Stimulated activated CD4-positive, alpha-beta T cell treated with anti-CD3 and anti-CD28 coated beads, Interleukin-1b, Interleukin-23, amount 100 ng/mL, for 1 hour (primary cell): ENCODE measurements at places on chromosomes 12 and 14.

- no peak for DNase-seq
Measured at GRCh38 chr12:93061473-93062419, 132.7 kb upstream of the EEA1 start.

DNA sequence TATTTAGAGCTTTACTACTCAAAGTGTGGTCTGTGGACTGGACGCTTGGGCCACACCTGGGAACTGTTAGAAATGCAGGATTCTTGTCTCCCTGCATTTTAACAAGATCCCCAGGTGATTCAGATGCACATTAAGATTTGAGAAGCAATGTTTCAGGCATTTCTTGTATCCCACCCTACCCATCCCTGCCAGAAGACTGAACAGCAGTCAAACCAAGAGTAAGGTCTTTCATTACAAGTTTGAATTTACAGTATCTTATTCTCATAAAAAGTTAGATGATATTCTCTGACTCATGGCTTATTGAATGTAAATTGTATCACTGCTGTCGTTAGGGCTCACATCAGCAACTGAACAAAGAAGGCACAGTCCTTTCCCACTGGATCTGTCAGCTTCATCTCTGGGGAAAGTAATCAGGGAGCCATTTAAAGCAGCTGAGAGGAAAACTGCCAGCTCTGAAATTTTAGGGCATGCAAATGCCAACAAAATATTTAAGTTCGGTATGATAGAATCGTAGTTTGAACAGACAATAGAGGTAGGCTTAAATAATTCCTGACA is 141.1 kb downstream of the AKAP6 start:
- DNase-seq = no peak

DNA sequence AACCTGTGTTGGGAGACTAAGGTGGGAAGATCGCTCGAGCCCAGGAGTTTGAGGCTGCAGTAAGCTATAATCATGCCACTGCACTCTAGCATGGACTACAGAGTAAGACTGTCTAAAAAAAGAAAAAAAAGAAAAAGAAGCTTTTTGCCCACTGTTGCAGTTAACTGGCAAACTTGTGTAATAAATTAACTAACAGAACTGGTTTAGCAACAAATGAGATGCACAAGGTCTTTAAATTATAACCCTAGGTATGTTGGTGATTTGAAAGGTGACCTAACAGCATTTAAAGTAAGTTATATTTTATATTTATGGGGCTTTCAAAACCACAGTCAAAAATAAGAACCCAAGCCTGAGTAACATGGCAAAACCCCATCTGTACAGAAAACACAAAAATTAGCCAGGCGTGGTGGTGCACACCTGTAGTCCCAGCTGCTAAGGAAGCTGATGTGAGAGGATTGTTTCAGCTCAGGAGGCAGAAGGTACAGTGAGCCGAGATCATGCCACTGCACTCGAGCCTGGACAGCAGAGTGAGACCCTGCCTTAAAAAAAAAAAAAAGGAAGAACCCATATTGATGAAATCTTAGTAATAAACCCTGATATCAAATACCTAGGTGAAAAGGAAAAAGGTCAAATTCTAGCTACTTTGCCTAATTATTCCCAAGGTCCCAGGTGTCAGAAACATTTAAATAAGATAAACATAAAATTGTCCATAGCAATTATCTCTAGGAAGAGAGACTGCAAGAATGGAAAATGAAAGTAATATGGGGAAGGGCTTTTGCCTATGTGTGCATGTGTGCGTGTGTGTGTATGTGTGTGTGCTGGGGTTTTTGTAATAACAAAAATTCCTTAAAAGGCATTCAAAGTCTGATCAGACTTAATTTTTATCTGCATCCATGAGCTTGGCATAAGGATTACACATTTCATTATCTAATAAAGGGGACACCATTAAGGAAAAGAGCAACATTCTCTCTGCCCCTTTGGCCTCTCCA is 15.4 kb downstream of the SYNE2 start:
- no peak for DNase-seq

GRCh38 chr14:105019861-105020814 is 745 bp downstream of the CDCA4 start:
- peak; percentile 22 for DNase-seq

GRCh38 chr14:73634011-73634833 is 10.6 kb upstream of the DNAL1 start:
- DNase-seq = no peak

DNA sequence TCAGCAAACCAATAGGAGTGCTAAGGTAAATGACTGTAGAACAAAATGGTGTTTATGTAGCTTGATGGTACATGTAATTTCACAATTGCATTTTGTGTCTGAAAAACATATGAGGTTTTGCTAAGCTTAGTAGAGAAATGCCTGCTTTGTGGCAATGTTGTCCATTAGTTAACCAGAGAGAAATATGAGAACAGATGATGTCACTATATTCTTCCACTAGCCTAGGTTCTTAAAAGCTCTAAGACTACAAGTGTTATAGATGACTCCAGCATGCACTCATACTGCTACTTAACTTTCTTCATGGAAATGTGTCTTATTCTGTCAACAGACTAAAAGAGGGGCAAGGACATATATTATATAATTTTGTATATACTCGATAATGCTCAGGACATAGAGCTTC is 309.4 kb downstream of the APAF1 start:
- no peak for DNase-seq

DNA sequence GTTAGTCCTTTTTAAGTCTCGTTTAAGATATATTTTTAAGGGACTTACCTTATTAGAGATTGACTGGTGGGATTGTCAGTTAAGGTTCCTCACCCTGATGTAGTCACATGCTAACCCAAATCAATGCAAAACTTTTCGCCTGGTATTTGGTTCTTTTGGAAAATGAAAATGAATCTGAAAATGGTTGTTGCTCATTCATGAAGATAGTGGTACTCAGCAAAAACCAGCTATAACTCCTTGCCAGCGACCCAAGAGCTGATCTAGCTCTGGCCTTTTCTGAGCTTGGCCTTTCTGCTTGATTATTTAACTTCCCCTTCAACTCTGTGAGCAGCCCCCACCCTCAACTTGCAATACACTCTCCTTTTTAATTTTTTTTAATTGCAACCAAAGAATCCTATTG is 85.0 kb upstream of the GTF2A1 start:
- no peak for DNase-seq

GRCh38 chr12:123571343-123571813 is 13.0 kb upstream of the TMED2 start:
- DNase-seq = no peak

DNA sequence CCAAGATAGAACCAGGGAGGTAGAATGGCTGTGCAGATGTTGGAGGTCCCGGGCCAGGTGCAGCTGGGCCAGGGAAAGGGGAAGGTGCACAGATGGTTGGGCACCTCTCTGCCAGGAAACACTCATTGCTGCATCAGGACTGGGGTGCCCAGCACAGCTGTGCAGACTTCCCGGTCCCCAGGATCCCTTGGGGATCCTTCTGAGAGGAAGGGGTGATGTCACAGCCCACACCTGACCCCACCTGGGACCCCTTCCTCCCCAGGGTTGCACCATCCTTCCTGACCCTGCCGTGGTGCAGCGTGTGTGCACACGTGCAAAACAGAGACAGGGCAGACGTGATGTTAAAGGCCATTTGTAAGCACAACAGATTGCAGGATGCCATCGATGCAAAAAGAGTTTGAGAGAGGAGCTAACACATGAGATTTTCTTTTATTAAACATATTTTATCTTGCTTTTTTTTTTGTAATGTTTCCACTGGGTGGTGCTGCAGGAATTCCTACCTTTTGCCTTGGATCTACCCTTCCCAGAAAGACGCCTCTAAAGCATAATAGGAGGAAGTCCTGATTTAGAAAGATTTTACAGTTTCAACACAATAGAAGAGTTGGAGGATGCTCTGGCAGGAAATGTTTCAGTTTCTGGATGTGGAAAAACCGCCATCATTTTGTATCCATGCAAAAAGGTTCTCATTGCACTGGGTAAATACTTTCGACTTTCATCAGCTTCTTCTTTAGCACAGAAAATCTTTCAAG is 14.8 kb downstream of the ELK3 start:
- DNase-seq = no peak

DNA sequence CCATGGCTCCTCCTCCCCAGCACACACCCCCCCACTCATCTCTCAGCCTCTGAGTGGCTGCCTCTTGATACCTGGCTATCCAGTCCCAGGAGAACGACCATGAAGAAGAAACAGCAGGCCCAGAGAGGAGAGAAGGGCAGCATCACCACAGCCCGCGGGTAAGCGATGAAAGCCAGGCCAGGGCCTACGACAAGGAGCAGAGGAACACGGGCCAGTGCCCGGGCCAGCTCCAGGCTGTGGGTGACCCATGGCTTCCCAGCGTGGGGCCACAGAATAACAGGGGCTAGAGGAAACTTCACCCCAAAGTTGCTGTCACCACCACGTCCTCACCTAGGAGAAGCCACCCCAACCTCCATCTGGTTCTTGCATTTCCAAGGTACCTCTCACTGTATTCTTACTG is 10.4 kb upstream of the SLC6A12 start:
- DNase-seq = no peak

DNA sequence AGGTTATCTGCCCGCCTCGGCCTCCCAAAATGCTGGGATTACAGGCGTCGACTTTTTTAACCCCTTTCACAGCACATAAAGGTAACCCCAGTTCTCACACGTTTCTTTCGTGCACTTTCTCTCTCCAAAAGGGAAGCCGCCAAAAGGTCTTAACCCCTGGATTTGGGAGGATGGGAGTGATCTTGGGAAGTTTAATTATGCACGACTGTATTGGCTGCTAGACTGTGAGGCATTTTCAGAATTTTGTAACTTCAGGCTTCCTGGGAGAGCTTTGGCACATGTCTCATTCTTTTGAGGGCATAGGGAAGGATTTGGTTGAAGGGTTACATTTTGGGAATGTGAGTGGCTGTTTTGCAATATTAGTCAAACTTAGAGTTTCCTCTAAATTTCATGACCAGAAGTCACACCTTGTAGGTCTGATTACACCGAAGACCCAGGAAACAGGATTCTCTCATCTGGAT is 1.4 kb upstream of the SMARCC2 start:
- DNase-seq = no peak
